ENCODE measurements at places on chromosomes 6 and 20. TPM values are rescaled to one million over a fixed set of nuclear protein-coding genes. Genes with fewer than 3 reads are reported as not detected.

GRCh38 chr20:52682237-52682636 is 289.9 kb upstream of the TSHZ2 start:
- no peaks in the 10 kb centered on the region for H3K36me3 ChIP-seq
- H3K27ac ChIP-seq = no peak overlapping the region
- no peak for DNase-seq
- H3K4me3 ChIP-seq = no peak overlapping the region
- H3K27me3 ChIP-seq = no peaks in the 10 kb centered on the region
- no peaks in the 10 kb centered on the region for H3K4me1 ChIP-seq

Gene PDE7B
- total RNA-seq = not detected

- H3K36me3 ChIP-seq = no peaks in the 10 kb centered on the region
- no peak for DNase-seq
- peaks cover 33% of the 10 kb centered on the region for H3K27me3 ChIP-seq
- H3K4me1 ChIP-seq = no peaks in the 10 kb centered on the region
- no peak overlapping the region for H3K27ac ChIP-seq
Observed at GRCh38 chr6:15827496-15828255, 164.8 kb upstream of the DTNBP1 start.

DNA sequence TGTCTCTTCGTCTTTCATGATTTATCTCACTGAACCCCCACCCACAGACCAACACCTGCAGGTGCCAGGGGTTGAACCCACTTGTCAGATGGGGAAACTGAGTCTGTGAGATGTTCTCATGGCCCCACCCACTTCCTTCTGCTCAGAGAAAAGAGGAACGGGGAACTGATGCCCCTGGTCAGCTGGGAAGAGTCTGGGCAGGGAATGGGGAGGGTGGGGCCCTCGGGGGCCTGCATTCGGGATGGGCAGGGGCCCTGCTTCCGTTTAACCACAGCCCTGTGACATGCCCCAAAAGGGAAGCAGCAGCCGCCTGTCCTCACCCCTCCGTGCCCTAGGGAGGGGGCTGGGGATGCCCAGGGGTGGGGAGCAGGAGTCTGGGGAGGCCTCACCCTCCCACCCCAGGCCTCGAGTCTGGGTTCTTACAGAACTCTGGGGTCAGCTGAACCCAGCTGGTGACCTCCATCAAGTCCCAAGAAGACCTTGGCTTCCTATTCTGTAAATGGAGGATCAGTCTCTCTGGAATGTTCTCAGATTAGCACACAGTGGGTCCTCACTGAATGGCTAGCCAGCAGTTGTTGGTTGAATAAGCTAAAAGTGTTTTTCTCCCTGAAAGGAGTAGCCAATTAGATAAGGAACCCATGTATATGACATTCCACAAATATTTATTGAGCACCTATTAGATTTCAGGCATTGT is 81.5 kb downstream of the CEBPB start:
- no peak for DNase-seq
- no peak overlapping the region for H3K4me3 ChIP-seq
- H3K27me3 ChIP-seq = no peaks in the 10 kb centered on the region
- H3K4me1 ChIP-seq = peaks cover 10% of the 10 kb centered on the region

Gene PSORS1C2
- not detected for total RNA-seq

Data from PC-3 (cell line).